ENCODE measurements at places on chromosomes 11 and 22.

- DNase-seq, result no peak
These were observed 2.6 kb downstream of the RNF26 start for GRCh38 chr11:119336744-119337469.

GRCh38 chr11:126212089-126212660, 593 bp downstream of the FAM118B start:
- no peak for DNase-seq

DNA sequence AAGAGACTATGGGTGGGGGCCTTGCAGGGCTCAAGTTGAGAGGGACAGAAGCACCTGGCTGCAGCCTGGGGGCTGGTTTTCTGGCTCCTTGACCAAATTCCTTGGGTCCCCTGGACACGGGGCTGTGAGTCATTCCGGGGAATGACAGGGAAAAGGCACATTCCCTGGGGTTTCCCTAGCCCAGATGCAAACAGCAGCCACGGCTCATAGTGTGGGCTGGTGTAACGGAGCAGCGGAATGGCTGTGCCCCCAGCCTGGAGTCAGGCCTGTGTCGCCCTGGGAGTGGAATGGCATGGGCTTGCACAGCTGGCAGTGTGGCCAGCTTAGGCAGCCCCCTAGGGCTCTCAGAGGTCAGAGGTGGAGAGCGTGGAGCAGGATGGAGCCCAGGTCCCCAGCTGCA, 77.6 kb upstream of the KCNQ1OT1 start:
- DNase-seq, result no peak

DNA sequence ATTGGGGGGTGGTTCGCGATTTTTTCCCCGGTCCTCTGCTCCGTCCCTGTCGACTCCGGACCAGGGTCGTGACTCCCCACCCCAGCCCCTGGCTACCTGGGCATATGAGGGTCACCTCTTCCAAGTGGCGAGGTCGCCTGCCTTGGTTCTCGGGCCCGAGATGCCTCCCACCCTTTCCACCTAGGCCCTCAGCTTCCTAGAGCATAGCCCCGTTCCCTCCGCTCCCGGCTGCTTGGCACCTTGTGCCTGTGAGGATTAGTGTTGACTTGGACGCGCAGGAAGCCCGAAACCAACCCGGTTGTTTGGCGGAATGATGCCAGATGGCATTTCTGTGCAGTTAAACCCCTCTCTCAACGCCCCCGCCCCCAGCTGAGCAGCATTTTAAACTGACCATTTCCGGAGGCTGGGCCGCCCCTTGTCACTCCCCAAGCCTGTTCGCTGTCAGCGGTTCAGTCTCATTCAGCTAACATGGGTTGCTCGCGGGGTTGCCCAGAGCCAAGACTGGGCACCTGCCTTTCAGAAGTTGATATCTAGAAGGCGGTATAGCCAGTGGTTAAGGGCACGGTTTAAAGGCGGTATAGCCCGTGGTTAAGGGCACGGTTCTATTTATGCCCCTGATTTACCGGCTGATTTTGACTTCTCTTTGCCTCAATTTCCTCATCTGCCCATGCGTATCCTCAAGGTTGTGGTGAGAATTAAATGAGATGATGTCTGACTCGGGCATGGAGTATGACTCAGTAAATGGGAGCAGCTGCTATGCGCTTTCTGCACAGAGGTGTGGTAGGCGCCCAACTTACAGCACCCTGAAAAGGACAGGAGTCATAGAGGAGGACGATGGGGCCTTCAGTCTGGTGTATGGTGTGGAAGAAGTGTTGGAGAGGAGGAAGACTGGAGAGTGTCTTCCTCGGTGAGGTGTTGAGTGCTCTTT, 639 bp downstream of the INCENP start:
- DNase-seq, result peak; percentile 49

DNA sequence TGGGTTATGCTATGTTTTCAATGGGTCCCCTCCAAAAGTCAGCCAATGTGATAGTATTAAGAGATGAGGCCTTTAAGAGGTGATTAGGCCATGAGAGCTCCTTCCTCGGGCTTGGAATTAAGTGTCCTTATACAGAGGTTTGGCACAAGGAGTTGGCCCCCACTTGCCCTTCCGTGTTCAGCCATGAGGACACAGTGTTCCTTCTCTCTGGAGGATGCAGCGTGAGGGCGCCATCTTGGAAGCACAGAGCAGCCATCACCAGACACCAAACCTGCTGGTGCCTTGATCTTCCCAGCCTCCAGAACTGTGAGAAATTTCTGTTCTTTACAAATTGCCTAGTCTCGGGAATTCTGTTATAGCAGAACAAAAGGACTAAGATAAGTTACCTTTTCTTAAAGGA, 26.9 kb downstream of the POU2AF3 start:
- no peak for DNase-seq

DNA sequence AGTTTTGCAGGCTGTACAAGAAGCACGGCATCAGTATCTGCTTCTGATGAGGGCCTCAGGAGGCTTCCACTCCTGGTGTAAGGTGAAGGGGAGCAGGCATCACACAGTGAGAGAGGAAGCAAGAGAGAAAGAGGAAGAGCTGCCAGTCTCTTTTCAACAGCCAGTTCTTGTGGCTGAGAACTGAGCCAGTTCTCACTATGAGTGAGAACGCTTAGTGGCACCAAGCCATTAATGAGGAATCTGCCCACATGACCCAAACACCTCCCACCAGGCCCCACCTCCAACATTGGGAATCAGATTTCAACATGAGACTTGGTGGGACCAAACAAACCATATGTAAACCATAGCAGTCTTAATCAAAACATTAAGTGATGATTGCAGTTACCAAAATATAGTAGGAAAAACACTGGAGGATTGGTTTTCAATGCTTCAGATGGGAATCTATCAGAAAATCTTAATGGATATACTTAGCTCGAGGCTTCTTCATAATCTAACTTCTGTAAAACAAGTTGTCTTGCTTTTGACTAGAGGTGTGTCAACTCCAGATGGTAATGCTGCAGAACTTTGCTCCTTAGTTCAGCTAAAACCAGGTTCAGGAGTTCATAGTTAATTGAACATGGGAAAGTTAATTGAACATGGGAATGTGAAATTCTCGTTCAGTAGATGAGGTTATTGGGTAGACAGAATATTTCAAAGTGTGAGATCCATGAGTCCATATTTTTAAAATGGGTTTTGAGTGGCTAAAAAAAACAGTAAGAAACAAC, 12.2 kb downstream of the FAR1 start:
- DNase-seq, result no peak

GRCh38 chr11:47852053-47852452, 3.9 kb upstream of the NUP160 start:
- DNase-seq, result peak; percentile 62

DNA sequence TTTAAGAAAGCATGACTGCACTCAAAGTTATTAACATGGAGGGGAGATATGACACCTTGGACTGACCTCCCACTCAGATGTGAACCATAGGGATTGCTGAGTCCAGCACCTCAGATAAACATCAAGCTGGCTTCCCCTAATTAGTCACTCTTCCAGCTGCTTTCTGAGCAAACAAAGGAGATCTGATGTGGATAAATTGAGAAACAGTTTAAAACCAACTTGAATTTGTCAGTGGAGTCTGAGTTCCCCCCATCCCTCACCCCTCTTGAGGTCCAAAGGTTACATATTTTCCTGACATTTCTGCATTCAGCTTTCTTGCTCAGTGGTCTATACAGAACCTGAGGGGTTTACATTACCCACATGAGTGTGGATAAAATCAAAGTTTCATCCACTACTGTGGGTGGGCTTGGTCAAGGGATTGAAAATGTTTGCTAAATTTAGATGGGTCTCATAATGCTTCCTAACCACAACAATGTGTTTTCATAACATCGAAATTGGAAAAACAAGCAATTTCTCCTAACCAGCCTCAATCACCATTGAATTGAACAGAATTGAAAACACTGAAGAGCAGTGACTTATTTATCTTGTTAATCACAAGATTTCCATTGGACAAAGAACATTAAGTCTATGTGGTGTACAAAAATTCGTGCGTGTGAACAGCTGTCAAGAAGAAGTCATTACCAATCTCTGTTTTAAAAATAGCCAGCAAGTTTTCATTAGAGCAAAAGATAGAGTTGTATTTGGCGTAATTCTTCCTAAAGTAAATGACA, 292.3 kb downstream of the METTL15 start:
- DNase-seq, result peak; percentile 75

DNA sequence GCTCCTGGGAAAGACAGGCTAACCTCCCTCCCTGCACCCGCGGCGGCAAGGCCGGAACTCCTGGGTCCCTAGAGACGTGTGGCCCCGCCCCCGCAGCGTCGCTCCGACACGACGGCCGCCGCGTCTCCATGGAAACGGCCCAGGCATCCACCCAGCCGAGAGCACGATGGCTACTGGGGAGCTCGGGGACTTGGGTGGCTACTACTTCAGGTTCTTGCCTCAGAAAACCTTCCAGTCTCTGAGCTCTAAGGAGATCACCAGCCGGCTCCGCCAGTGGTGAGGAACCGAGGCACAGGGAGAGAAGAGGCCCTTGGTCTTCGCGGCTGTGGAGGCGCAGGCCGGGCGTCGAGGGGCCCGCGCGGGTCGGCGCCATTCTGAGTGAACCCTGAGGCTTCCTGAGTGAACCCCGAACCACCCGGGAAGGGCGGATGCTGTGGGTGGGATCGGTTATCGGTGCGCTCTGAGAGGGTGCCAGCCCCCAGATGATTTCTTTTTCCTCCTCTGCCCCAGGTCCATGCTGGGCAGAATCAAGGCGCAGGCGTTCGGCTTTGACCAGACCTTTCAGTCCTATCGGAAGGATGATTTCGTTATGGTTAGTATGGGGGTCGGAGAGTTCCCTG, at the start of gene CFAP300:
TSS of gene CFAP300 (plus strand) at position 133 of the 620 bp plus-strand sequence. CDS start at position 167, 34 bp downstream.
- peak; percentile 50 for DNase-seq

GRCh38 chr22:44206330-44206645, 25.6 kb downstream of the PARVG start:
- no peak for DNase-seq

DNA sequence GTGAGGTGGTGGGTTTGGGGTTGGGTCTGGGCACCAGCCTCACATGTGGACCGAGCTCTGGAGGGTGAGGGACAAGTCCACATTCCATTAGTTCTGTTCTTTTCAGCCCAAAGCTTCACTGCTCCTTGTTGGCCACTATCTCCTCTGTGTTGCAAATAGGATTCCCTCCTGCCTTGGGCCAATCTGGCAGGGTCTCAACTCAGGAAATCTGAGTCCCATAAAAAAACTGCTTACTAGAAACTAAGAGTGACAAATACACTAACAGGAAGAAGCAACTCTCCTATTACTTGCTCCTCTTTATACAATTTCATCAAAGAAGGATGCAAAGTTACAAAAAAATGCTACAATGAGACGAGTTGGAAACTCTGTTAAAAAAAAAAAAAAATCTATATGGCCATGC, 66.2 kb upstream of the CSNK1E start:
- no peak for DNase-seq
